Thyroid gland (tissue), 4 donors: ENCODE measurements at places on chromosomes 16 and 17. TPM values are rescaled to one million over a fixed set of nuclear protein-coding genes. Genes with fewer than 3 reads are reported as not detected.

DNA sequence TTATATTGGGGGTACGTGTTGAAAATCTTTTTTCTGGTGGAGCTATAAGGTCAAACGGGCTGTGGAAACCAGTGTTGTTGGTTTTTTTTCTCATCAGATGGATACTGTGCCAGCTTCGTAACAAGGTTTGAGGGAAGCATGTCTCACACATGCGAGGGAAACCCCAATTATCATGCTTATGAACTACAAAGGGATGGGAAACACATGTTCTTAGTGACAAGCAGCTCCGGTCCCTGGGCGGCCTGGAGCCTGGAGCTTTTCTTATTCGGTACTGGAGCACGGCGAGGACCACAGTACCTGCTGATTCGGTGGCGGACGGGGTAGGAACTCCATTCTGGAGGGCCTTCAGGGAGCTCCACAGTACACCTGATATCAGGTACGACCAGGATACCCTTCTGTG, 12.5 kb downstream of the SLC43A2 start:
- no peak overlapping the region for H3K4me3 ChIP-seq
- H3K27me3 ChIP-seq, result no peaks in the 10 kb centered on the region
- H3K27ac ChIP-seq, result no peak overlapping the region

DNA sequence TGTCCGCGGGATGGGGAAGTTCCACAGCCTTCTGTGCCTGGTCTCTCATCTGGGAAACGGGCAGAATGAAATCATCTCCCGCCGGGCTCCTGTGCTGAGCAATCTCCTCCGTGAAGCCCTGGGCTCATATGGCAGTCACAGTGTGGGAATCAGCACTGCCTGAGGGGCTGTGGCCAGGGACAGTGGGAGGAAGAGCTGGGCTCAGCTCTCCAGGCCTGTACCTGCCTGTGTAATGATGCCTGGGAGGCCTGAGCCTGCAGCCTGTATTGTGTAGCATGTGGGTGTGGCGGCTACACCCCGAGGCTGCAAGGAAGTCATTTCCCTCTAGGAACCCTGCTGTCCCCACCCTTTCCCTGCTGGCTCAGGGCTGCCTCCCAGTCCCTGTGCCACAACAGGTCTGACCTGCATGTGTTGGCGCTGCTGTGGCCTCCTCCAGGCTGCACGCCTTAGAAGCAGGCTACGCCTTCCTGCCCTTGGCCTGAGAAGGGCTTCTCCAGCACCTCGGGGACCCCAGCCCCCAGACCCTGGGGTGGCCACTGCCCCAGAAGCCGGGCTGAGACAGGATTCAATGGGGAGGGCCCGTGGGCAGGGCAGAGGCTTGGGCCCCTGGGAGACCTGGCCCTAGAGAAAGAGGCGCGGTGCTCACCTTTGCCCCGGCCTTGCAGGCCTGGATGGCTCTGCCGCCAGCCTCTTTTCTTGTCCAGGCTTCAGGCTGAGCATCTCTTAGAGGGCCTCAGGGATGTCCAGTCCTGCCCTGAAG, 2.1 kb downstream of the ITGB4 start:
- no peak overlapping the region for H3K27ac ChIP-seq
- H3K36me3 ChIP-seq, result no peaks in the 10 kb centered on the region

DNA sequence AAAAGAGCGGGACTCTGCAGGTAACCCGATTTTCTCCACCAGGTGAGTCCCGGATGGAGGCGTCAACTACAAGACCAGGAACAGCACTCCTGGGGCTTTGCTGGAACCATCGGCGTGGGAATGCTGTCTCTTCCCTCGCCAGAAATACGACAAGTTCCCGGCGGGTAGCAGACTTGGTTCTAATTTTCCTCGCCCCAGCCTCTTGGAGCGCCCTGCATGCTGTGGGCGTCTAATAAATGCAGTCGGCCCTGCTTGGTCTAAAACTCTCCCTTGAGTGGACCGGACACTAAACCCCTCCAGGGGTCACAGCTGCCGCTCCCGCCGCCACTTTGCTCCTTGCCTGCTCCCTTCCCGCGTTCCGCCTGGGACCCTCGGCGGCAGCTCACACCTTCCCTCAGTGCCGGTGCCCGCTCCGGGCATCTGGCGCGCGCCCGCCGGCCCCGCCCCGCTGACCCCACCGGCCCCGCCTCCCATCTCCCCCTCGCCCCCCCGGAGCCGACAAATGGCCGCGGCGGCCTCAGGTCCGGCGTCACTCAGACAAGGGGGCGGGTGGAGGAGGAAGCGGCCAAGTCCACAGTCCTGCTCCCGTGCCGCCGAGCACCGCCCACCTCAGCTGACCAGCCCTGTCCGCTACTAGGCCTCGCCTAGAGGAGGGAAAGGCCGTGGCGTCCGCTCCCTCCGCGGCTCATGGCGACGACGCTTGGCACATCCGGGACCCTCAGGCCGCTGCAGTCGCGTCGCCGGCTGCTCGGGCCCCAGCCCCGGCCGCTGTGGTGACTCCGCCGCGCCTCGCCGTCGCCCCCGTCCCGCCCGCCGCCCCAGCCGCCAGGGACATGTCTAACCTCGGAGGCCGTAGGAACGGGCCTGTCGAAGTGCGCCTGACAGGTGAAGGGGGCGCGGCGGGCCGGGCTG, 65.8 kb downstream of the KPNA2 start:
- peak overlapping the region; percentile 89 for H3K27ac ChIP-seq
- H3K4me1 ChIP-seq, result peaks cover 17% of the 10 kb centered on the region
- H3K4me3 ChIP-seq, result peak overlapping the region; percentile 63
- peak; percentile 99 for DNase-seq
- no peaks in the 10 kb centered on the region for H3K36me3 ChIP-seq
- no peaks in the 10 kb centered on the region for H3K27me3 ChIP-seq

DNA sequence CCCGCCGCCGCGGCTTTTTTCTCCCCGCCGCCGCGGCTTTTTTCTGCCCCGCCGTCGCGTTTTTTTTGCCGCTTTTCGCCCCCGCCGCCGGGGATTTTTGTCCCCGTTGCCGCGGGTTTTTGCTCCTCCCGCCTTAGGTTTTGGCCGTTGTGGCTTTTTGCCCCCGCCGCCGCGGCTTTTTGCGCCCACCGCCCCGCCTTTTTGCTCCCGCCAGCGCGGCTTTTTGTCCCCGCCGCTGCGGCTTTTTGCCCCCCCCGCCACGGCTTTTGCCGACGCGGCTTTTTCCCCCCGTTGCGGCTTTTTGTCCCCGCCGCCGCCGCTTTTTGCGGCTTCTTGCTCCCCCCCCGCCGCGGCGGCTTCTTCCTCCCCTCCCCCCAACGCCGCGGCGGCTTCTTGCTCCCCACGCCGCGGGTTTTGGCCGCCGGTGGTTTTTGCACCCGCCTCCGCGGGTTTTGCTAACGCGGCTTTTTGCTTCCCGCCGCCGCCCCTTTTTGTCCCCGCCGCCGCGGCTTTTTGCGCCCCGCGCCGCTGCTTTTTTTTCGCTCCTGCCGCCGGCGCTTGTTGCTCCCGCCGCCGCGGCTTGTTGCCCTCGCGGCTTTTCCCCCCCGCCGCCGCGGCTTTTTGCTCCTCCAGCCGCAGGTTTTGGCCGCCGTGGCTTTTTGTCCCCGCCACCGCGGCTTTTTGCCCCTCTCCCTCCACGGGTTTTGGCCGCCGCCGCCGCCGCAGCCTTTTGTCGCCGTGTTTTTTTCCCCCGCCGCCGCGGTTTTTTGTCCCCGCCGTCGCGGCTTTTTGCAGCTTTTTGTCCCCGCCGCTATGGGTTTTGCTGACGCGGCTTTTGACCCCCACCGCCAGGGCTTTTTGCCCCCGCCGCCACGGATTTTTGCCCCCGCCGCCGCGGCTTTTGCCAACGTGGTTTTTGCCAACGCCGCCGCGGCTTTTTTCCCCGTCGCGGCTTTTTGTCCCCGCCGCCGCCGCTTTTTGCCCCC, 150.3 kb downstream of the KCNJ18 start:
- no peak overlapping the region for H3K4me3 ChIP-seq
- H3K27ac ChIP-seq, result no peak overlapping the region
- no peaks in the 10 kb centered on the region for H3K36me3 ChIP-seq
- H3K27me3 ChIP-seq, result no peaks in the 10 kb centered on the region

DNA sequence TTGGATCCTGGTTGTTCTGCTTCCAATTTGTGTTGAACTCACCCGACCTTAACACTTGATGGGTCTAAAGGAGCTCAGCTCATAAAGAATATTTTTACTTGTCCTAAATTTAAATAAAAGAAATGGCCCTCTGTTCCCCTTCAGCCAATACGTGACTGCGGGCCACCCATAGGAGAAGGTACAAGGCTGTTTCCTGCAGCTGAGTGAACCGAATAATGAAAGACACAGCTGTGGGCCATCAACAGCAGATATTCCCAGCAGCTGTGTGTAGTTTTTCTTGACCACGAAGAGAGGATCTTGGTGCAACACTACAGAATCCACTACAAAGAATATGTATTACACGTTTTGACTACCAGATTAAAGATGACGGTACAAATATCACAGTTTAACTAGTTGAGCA, 1431.6 kb downstream of the CDH11 start:
- H3K36me3 ChIP-seq, result no peaks in the 10 kb centered on the region
- H3K4me1 ChIP-seq, result no peaks in the 10 kb centered on the region
- no peaks in the 10 kb centered on the region for H3K27me3 ChIP-seq

The ABCC6 gene
- 13.4 TPM for total RNA-seq

The DHRS7C gene
- not detected for total RNA-seq
